ENCODE measurements at places on chromosomes 6 and 20. TPM values are rescaled to one million over a fixed set of nuclear protein-coding genes. Genes with fewer than 3 reads are reported as not detected.
A peak's percentile ranks its signal among the peaks of the same experiment; 100 is the strongest.

DNA sequence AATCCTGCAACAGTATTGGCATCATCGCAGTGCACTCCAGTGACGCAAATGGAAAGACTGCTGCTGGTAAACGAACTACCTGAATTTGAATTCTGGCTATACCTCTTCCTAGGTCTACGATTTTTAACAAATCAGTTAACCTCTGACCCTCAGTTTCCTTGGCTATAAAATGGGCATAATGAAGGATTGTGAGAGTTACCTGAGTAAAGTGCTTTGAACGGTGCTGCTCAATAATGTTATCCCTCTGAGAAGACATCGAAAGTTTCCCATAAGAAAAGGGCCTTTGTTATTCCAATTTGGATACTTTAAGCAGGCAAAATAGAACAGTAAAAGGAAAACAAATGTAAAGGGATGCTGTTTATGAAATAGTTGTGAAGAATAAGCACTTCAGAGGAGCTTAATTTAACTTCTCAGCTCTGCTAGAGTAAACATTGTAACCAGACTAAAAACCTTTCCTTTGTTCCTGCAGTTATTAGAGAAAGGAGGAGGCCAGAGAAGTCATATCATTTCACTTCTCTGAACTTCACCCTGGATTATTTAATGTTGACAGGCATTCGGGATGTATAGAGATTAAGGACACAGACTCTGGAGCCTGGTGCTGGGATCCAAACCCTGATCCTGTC is 5.8 kb downstream of the SGK1 start:
- H3K27me3 ChIP-seq, result no peaks in the 10 kb centered on the region
- no peaks in the 10 kb centered on the region for H3K36me3 ChIP-seq
- H3K4me3 ChIP-seq, result no peak overlapping the region
- no peaks in the 10 kb centered on the region for H3K4me1 ChIP-seq
- H3K27ac ChIP-seq, result no peak overlapping the region

- peak overlapping the region; percentile 47 for H3K4me3 ChIP-seq
- peak overlapping the region; percentile 92 for H3K27ac ChIP-seq
- no peaks in the 10 kb centered on the region for H3K27me3 ChIP-seq
Measured at GRCh38 chr6:25138233-25138933, 140.8 kb upstream of the CARMIL1 start.

DNA sequence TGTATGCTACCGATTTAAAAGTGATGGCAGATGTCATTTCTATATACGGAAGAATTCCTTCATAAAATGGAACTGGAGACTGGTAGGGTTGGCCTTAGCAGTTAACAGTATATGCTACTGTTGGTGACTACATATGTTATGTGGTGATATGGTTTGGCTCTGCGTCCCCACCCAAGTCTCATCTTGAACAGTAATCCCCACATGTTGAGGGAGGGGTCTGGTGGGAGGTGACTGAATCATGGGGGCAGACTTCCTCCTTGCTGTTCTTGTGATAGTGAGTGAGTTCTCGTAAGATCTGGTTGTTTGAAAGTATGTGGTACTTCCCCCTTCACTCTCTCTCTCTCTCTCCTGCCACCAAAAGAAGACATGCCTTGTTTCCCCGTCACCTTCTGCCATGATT is 29.6 kb downstream of the RGS17 start:
- no peak overlapping the region for H3K27ac ChIP-seq
- no peaks in the 10 kb centered on the region for H3K4me1 ChIP-seq
- no peak for DNase-seq
- no peak overlapping the region for H3K4me3 ChIP-seq
- no peaks in the 10 kb centered on the region for H3K27me3 ChIP-seq

- no peaks in the 10 kb centered on the region for H3K36me3 ChIP-seq
- no peaks in the 10 kb centered on the region for H3K4me1 ChIP-seq
- no peak for DNase-seq
- no peak overlapping the region for H3K4me3 ChIP-seq
Measured at GRCh38 chr6:135566311-135567068, 69.0 kb upstream of the AHI1 start.

GRCh38 chr6:108029226-108029921 is 45.2 kb downstream of the OSTM1 start:
- no peaks in the 10 kb centered on the region for H3K36me3 ChIP-seq
- no peak overlapping the region for H3K27ac ChIP-seq
- H3K27me3 ChIP-seq, result no peaks in the 10 kb centered on the region
- DNase-seq, result no peak

DNA sequence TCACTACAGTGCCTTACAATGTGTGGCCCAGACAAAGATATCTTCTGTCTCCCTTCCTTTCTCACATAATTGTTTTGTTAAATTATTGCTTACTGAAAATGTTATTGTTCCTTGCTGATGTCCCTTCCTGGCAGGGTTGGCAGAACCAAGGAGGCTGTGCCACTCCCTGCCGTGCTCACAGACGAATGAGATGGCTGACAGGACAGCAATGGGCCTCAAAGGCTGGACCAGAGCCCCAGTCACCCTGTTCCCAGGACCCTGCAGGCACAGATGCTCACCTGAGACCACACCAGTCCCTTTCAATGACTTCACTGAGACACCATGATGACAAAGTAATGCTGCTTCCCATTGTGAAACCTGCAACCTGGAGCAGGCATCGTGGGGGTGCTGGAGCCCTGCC is 375.1 kb downstream of the HACE1 start:
- DNase-seq, result no peak
- no peak overlapping the region for H3K4me3 ChIP-seq
- H3K27me3 ChIP-seq, result no peaks in the 10 kb centered on the region
- no peaks in the 10 kb centered on the region for H3K36me3 ChIP-seq
- H3K27ac ChIP-seq, result no peak overlapping the region

GRCh38 chr6:131773284-131773950 is 34.4 kb upstream of the ENPP1 start:
- H3K27ac ChIP-seq, result peak overlapping the region; percentile 31
- DNase-seq, result no peak
- H3K27me3 ChIP-seq, result no peaks in the 10 kb centered on the region
- H3K4me1 ChIP-seq, result peaks cover under 1% of the 10 kb centered on the region
- H3K4me3 ChIP-seq, result no peak overlapping the region
- H3K36me3 ChIP-seq, result no peaks in the 10 kb centered on the region

- H3K36me3 ChIP-seq, result no peaks in the 10 kb centered on the region
- H3K27ac ChIP-seq, result no peak overlapping the region
- no peak overlapping the region for H3K4me3 ChIP-seq
- DNase-seq, result no peak
- no peaks in the 10 kb centered on the region for H3K27me3 ChIP-seq
Measured at GRCh38 chr6:68040312-68040778, 594.7 kb upstream of the ADGRB3 start.

DNA sequence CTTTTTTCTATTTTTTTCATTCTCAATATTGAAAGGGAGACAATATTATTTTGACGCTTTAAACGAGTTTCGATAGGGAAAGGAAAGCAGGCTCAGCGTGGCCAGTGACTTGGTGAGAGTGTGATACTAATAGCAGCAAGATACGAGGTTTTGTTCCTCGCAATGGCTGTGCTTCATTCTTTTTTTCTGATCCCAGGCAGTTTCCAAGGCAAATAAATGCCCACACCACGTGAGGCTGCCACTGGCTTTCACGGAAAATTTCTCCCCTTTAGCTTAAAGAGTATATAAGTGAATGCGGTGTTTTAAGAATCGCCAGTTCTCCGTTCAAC is 196.4 kb upstream of the ZNF184 start:
- H3K36me3 ChIP-seq, result no peaks in the 10 kb centered on the region
- peaks cover 67% of the 10 kb centered on the region for H3K27me3 ChIP-seq
- H3K27ac ChIP-seq, result no peak overlapping the region
- H3K4me1 ChIP-seq, result no peaks in the 10 kb centered on the region
- no peak for DNase-seq

DNA sequence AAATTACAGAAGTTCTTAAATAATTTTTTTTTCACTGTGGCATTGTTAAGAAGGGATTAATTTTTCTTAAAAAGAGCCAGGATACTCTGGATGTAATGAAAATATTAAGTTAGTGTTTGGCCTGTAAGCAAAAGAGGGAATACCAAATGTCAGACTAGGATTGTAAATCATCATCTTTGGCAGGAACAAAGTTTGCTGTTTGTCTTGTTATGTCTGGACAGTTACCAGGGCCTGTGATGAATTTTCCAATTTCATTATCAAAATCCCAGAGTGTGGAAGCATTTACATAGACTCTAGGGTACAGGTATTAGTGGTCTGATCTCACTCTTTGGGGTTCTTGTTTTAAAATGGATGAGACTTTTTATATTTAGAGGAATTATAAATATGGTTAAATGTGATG is 26.1 kb downstream of the CEP57L1 start:
- no peaks in the 10 kb centered on the region for H3K4me1 ChIP-seq
- DNase-seq, result no peak
- peak overlapping the region; percentile 41 for H3K27ac ChIP-seq
- no peaks in the 10 kb centered on the region for H3K36me3 ChIP-seq
- H3K27me3 ChIP-seq, result no peaks in the 10 kb centered on the region

The GCNT2 gene
- total RNA-seq, result 13.3 TPM

DNA sequence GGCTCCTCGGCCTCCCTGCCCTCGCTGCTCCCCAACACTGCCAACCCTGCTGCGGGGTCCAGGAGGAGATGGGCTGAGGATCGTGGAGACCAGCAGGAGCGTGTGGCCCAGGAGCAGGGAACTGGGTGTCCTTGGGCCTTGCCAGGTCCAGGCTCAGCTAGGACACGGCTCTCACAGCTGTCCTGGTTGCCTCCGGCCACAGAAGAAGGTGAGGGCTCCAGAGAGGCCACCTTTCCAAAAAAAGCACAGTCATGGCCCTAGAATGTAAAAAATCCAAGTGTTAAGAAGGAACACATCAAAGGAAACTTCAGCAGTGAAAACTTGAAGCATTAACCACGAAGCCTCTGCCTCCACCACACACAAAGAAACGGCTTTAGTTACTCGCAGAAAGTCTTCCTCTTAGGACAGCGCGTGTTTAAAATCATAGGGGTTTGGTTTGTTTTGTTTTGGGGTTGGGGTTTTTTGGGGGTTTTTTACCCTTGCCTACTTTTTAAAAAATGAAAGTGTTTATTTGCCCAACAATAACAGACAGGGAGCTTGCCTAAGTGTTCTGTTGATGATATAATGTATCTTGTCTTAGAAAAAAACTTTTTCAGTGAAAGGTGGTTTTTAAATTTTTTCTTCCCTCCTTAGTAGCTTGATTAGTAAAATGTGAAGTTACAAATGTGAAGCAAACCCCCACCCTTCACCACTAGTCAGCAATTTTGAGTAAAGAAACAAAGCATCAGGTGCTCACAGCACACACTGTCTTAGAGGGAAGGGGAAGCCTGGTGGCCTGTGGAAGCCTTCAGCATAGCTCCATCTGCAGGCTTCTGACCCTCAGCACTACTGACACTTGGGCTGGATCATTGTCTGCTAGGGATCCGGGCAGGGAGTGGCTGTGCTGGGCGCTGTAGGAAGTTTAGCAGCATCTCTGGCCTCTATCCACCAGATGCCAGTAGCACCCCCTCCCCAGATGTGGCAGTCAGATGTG is 60.0 kb downstream of the PTPN1 start:
- DNase-seq, result no peak
- H3K27me3 ChIP-seq, result no peaks in the 10 kb centered on the region
- H3K27ac ChIP-seq, result no peak overlapping the region

GRCh38 chr6:14142511-14143223 is 25.1 kb downstream of the CD83 start:
- H3K27me3 ChIP-seq, result no peaks in the 10 kb centered on the region
- no peak overlapping the region for H3K4me3 ChIP-seq
- H3K27ac ChIP-seq, result no peak overlapping the region
- no peak for DNase-seq

DNA sequence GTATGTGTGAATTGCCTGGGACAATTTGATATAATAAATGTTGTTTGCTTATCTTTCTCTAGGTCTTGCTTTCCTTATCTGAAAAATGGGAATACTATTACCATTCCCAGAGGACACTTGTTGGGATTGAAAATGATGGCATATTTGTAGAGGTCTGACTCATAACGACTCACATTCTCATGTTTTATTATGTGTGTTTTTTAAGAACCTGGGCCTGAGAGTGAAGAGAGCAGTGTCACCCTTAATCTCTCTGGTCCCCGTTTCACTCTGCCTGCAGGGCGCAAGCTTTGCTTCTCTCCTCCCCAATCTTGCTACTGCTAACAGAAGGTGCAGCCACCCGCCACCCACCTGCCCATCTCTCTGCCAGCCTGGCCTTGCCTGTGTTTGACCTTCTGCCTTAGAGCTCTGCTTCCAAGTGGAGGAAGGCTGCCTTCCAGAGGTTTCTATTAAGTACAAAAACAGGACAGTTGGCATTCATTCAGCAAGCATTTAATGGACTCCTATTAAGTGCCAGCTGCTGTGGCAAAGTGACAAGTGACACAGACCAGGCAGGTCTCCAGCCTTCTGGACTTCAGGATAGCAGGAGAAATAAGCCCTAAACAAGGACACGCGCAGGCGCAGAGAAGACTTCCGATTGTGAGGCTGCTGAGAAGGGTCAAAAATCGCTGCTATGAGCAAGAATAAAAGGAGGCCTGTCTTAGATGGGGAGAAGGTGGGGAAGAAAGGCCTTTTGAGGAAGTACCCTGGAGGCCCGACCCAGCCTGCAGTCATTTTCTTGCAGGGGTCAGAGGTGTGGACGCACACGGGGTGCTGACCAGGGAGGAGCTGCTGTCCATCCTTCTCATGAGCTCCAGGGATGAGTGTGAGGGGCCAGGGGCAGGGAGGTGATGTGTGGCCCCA is 112.5 kb downstream of the JPH2 start:
- no peaks in the 10 kb centered on the region for H3K27me3 ChIP-seq
- DNase-seq, result no peak
- H3K36me3 ChIP-seq, result no peaks in the 10 kb centered on the region
- no peak overlapping the region for H3K4me3 ChIP-seq

GRCh38 chr6:142887517-142887916 is 57.5 kb downstream of the HIVEP2 start:
- no peak for DNase-seq
- no peaks in the 10 kb centered on the region for H3K36me3 ChIP-seq
- H3K4me1 ChIP-seq, result no peaks in the 10 kb centered on the region

The MACROD2 gene
- total RNA-seq, result 28.1 TPM

DNA sequence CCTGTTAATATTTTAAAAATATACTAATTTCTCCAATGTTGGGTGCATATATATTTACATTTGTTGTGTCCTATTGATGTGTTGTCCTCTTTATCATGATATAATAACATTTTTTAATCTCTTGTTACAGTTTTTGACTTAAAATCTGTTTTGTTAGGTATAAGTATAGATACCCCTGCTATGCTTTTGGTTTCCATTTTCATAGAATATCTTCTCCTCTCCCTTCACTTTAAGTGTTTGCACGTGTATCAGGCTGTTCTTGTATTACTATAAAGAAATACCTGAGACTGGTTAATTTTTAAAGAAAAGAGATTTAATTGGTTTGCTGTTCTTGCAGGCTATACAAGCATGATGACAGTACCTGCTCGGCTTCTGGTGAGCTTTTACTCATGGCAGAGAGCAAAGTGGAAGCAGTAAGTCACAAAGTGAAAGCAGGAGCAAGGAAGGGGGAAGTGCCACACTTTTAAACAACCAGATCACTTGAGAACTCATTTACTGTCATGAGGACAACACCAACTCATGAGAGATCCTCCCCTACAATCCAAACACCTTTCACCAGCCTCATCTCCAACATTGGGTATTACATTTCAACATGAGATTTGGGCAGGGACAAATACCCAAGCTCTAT is 340.5 kb upstream of the SYNCRIP start:
- no peak overlapping the region for H3K27ac ChIP-seq
- no peak for DNase-seq
- H3K4me3 ChIP-seq, result no peak overlapping the region
- no peaks in the 10 kb centered on the region for H3K27me3 ChIP-seq
- H3K4me1 ChIP-seq, result no peaks in the 10 kb centered on the region

The SPATA25 gene
- 16.2 TPM for total RNA-seq
